ENCODE measurements at places on chromosomes 4 and X. TPM values are rescaled to one million over a fixed set of nuclear protein-coding genes. Genes with fewer than 3 reads are reported as not detected.
A peak's percentile ranks its signal among the peaks of the same experiment; 100 is the strongest.

GRCh38 chrX:97200454-97200853, 316.7 kb downstream of the RPA4 start:
- no peak for ATAC-seq

- ATAC-seq, result no peak
Observed at GRCh38 chr4:37689353-37690095, 3.3 kb upstream of the RELL1 start.

DNA sequence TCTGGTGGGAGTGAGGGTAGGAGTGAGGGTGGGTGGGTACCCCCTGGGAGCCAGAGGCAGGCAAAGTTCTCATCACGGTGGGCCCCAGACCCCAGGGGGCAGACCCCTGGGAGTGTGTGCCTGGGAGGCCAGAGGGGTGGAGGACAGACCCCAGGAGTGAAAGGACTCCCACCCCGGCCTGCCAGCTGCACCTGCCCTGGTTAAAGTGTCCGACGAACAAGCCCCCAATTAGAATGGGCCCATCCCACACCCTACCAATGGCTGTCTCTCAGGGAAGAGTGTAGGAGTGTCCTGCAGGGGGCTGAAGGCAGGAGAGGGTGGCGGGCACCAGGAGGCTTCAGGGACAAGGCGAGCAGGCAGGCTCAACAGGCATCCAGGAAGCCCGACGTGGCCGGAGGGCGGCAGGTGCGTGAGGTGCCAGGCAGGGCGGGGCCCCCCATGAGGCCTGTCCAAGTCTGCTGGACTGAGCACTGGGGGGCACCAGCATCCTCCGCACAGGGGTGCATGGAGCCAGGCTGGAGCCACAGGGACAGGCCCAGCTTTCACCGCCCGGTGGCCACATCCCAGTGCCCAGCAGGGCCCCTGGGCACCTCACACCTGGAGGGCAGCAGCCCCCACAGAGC, 8.7 kb downstream of the PDE6B start:
- no peak for ATAC-seq

DNA sequence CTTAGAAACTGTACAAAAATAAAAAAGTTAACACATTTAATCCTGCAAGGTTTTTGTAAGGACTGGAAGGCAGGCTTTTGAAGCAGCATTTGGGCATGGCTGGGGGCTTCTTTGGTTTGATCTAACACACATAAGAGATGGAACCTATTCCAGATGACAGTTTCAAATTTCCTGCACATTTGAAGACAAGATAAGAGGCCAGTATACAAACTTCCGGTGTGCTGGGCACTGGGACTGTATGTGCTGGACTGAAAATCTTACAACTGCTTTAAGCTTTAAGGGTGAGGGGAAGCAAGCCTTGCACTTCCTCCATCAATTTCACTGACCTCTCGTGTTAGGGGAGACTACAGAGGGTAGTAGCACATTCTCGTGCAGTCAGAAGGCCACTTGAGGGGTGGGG, 122.9 kb downstream of the AMMECR1 start:
- no peak for ATAC-seq

- ATAC-seq, result peak; percentile 88
Observed at GRCh38 chr4:128468123-128468989, 180.7 kb upstream of the PGRMC2 start.

- ATAC-seq, result no peak
Observed at GRCh38 chrX:150465881-150466775, 102.3 kb upstream of the MTM1 start.

SSX1 gene
- not detected for total RNA-seq

MRPL1 gene
- total RNA-seq, result 17.1 TPM

GLRA3 gene
- not detected for total RNA-seq
